SW480 (cell line): ENCODE measurements at places on chromosomes 3 and 15.
A peak's percentile ranks its signal among the peaks of the same experiment; 100 is the strongest.

DNA sequence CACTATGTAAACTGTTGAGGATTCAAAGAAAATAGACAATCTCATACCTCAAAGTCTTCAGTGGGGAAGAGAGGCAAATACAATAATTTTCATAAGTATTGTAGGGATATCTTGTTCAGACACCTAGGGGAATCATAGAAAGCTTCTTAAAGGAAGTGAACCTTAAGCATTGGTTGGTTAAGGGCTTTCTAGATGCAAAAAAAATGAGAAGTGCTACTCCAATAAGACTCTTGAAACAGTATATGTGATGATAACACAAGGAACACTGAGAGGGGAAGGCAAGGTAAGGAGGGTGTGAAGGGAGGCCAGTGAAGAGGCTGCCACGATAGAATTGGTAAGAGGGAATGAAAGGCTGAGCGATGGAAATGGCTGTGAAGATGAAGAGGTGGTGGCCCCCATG is 104.1 kb downstream of the TPRG1 start:
- no peak for DNase-seq

DNA sequence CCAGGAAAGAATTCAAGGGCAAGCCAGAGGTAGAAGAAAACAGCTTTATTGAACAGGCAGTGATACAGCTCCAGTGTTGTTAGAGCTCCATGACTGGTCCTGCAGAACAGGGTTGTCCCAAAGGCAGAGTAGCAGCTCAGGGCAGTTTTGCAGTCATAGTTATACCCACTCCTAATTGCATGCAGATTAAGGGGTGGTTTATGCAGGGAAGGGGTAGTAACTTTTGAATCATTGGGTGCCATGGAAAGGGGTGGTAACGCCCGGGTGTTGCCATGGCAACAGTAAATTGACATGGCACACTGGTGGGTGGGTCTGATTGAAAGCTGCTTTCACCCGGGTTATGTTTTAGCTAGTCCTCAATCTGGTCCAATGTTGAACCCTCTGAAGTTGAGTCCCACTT is 9.7 kb upstream of the RAB6B start:
- no peak for DNase-seq

DNA sequence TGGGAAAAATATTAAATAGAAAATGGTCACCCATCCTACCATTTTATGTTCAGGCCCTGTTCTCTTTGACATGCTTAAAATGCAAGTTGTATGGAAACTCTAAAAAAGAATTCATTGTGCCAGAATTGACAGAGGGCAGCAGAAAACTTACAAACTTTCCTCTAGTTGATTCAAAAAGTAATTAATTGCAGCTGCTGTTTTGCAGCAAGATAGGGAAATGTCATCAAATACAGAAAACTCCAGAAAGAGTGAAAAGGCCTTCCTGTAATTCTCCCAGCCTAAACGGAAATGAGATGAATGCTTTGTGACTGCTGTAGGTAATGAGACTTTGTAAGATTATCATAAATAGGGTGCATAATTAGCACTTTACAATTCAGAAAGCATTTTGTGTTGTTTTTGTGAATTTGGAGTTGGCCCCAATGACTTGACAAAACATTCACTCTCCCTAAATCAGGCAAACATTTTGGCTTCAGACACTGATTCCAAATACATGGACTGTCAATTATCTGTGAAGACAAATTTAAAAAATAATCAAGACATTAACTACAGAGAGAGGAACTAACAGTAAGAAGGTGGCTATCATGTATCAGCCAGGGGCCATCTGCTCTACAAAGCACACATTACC is 861.8 kb downstream of the SQOR start:
- DNase-seq, result no peak

- no peak for DNase-seq
These were observed at the start of the genes SNRPN and SNURF for GRCh38 chr15:24954783-24955530. TSS of gene SNRPN (plus strand) at chr15:24954987. CDS start at chr15:24974454, 19,467 bp downstream. TSS of gene SNURF (plus strand) at chr15:24954987. CDS start at chr15:24955049, 62 bp downstream.

GRCh38 chr3:129599607-129600006 is 6.9 kb downstream of the PLXND1 start:
- no peak for DNase-seq

DNA sequence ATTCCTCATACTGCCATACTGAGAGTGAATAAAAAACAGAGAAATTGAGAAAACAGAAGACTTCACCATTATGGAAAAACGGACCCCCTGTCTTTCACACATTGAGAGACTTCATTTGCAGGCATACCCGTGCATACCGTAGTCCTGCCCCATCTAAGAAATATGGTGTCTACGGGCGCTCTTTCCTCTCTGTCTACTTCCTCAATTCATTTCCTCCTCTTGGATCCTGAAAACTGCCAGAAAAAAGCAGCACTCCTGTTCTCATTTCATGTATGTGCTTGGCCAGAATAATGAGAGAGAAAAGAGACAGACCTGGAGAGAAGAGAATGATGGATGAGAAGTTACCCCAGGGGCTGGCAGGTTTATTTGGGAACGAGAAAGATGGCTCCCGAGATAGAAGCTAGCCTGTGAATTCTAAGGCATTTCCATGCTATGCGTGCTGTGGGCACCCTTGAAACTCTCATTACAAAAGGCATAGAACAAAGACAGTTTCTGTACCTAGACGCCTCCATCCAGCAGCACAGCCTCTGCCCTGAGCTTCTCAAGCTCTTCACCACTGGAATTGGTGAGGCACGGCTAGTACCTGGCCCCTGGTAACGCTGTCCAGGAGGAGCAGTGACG is 62.5 kb upstream of the EPHB3 start:
- DNase-seq, result no peak

DNA sequence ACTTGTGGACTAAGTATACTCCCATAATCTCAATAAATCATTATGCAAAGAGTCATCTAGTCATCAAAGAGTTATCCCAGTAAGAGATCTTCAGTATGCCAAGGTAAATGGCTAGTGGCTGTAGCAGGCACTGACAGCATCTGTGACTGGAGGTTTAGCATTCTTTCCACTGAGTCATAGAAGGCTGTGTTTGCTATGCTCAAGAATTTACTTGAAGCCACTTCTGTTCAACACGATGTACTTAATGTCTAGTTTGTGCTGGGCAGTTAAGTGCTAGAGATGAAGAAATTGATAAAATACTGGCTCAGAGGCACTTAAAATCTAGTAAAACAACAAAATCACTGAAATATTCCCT is 13.0 kb downstream of the ZBED2 start:
- peak; percentile 27 for DNase-seq

DNA sequence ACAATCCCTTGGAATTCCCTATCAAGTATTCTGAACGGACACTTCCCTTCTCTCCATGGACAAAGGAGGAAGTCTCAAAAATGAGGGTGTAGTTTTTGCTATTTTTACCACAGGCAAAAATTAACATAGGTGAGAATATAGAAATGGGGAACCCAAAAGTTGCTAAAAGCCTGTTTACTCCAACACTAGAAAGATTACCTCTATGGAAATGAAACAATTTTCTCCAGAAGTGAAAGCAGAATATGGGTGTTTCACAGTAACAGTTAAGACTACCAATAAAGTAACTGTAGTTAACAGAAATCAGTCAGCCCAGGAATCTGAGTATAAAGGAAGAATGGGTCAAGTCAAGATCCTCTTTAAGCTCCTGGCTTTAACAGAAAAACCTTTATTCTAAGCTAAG is 9.3 kb downstream of the TRA2B start:
- no peak for DNase-seq
